ENCODE measurements at places on chromosomes 13 and 19.

GRCh38 chr19:53328967-53329366 is 4.6 kb upstream of the ZNF845 start:
- no peak for DNase-seq

GRCh38 chr13:105255472-105255871 is 1280.0 kb downstream of the EFNB2 start:
- no peak for DNase-seq

- DNase-seq = no peak
Observed at GRCh38 chr19:1432507-1432887, 5.7 kb upstream of the RPS15 start.

DNA sequence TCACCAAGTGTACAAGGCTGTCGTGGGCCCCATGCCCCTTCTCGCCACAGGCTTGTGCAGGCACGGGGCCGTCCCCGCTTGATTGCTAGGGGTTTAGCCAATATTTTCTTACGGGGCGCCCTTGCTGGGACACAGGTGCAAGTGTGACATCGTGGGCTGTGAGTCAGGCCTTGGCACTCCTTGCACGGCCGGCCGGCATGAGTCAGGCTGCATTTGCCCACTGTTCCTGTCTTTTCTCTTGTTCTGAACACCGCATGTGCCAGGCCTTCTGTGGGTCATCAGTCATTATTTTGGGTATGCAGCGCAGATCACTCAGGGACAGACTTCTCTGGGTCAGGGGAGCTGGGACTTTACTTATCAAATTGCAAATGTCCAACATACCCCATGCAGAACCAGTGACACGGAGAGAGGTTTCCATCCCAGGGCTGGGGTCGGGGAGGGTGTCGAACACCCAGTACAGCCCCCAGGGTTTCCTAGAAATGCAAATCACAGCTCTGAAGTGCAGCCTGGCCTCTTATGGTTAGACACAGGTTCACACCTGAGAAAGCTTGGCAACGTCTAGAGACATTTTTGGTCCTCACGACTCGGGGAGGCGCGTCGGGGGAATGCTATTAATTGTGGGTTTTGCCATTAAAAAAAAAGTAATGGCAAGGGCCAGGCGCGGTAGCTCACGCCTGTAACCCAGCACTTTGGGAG is 22.5 kb upstream of the KLF2 start:
- DNase-seq = no peak

GRCh38 chr19:3124630-3125029 is 11.2 kb upstream of the GNA15 start:
- DNase-seq = no peak

Data from HS-5 (cell line).